Stimulated activated naive CD8-positive, alpha-beta T cell treated with anti-CD3 and anti-CD28 coated beads, Interleukin-15, amount 100 ng/mL, for 72 hours (primary cell): ENCODE measurements at places on chromosomes 5 and 9.
A peak's percentile ranks its signal among the peaks of the same experiment; 100 is the strongest.

GRCh38 chr9:133944746-133945135 is 47.4 kb downstream of the VAV2 start:
- DNase-seq: no peak

- no peak for DNase-seq
These were observed 114.3 kb upstream of the CDH18 start for GRCh38 chr5:20102293-20102692.

GRCh38 chr9:76690246-76690972 is 73.8 kb upstream of the PCA3 start:
- DNase-seq: no peak

GRCh38 chr5:117262572-117263131 is 688.0 kb upstream of the SEMA6A start:
- no peak for DNase-seq

GRCh38 chr5:53201746-53202145 is 92.2 kb upstream of the MOCS2 start:
- no peak for DNase-seq

GRCh38 chr5:138068742-138069600 is 14.9 kb upstream of the WNT8A start:
- DNase-seq: peak; percentile 65

GRCh38 chr5:142446131-142446959 is 121.5 kb upstream of the SPRY4 start:
- no peak for DNase-seq

DNA sequence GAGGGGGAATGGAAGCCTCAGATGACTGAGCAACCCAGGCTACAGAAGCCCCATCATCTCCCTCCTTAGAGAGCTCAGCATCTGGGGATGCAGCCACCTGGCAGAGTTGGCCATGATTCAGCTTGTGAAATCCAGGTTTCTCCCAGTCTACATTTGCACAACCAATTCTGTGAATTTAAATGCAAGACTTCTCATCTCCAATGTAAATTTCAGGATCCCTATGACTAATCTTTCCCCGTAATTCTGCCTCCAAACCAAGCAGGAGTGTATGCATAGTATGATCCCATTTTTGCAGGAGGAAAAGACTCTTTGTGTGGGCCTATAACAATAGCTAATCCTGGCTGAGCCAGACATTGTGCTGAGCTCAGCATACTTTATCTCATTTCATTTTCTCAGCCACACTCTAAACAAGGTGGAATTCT is 59.6 kb upstream of the IL17B start:
- DNase-seq: no peak

DNA sequence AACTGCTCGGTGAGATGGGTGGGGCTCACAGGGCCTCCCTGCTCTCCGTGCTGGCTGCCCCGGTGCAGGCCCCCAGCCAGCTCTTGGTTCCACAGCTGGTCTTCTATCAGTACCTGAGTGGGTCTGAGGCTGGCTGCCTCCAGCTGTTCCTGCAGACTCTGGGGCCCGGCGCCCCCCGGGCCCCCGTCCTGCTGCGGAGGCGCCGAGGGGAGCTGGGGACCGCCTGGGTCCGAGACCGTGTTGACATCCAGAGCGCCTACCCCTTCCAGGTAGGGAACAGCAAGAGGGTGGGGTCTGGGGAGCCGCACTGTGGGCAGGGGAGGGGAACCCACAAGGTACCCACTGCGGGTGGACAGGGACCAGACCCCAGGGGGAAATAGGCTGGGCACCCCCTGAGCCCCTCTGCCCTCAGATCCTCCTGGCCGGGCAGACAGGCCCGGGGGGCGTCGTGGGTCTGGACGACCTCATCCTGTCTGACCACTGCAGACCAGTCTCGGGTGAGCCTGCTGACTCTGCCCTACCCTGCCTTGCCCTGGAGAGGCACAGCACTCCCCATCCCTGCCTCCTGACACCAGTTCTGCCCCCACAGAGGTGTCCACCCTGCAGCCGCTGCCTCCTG is 2.8 kb downstream of the MAMDC4 start:
- DNase-seq: no peak

GRCh38 chr9:112719696-112720095 is 1.8 kb upstream of the INIP start:
- DNase-seq: no peak

DNA sequence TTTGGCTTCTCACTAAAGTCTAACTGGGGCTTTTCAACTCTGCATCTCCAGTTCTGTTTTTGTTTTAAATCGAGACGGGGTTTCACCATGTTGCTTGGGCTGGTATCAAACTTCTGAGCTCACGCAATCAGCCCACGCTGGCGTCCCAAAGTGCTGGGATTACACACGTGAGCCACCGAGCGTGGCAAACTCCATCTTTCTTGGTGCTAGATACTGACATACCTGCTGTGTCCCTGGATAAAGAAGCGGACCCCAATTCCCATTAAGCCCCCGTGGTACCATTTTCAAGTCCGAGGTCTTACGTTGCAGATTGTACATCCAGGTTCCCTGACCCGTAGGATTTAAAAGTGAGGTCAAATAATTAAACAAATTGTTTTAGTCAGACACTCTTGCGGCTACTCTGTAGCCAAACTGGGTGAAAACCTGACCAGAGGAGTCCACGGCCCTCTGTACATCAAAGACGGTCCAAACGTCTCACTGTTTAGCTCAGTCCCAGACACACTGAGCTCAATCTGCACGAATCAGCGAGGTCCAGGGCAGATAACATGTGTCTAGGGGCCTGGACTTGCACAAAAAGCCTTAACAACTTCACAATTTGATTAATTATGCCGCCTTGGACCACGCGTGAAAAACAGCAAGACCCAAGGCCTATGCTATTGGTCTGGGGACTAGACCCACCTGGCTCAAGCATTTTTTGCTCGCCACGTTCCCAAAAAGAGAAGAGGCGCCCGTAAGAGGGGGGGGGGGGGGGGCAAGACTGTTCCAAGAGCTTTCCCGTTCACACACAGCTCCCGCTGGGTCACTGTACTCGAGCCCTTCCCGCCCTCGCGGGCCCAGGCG is 727 bp upstream of the DNAJA1 start:
- DNase-seq: no peak

DNA sequence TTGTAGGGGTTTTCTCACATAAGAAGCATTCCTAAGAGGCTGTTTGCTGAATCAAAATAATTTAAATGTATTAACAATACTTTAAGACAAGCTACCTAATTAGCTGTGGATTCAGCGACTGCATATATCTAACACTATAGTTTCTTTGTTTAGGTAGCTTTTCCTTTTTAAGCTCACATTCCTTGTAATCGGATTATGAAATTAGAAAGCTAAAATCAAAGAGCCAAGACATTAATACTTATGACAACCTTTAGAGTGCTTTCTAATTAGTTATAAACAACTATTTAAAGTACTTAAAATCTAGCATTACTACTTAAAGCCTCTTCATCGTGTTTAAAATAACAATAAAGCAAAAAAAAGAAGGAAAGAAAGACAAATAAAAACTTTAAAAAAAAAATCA is 137.3 kb upstream of the RETREG1 start:
- no peak for DNase-seq

- no peak for DNase-seq
These were observed 161.7 kb upstream of the KLF9 start for GRCh38 chr9:70576116-70576515.

DNA sequence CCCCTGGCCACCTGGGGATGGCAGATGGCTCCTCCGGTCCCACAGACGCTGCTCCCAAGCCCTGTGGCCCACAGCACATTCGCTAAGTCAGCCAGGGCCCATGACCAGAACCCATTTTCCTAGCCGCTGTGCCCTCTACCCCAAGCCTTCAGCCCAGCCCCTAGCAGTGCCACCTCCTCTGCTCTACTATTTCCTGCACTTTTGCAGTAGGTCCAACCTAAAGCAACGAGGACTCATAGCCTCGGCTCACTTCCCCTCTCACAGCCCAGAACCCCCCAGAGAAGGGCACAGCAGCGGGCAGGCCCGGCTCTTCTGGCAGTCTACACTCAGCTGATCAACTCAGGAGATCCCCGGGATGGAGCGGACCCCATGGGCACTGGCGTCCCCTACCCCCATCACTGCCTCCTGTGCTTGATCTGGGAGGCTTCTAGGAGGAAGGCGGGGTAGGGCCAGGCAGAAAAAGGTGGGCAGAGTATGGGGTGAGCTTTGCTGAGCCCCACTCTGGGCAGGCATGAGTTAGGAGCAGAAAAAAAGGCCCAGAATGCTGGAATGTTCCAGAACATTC is 111.2 kb downstream of the ZNF354C start:
- no peak for DNase-seq

DNA sequence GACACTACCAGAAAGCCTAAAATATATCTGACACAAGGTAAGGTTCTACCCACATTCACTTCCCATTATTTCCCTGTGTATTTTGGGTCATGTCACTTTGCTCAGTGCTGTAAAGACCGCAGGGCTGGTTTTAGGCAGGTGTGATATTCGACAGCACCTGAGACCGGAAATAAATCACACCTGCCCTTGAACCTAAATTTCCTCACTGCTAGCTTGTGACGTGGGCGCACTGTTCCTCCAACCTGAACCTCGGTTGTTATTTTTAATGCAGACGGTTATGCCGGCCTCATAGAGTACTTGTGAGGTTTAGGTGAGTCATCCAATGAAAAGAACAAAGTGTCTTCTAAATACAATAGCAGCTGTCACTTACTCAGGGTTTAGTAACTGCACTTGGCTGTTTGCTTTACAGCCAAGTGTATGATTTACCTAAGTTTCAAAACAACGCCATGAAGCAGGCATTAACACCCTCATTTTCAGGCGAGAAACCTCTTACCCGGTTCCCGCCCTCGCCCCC is 20.7 kb upstream of the ZNF782 start:
- DNase-seq: peak; percentile 42

GRCh38 chr5:37900692-37901091 is 60.9 kb upstream of the GDNF start:
- DNase-seq: no peak

GRCh38 chr9:99000476-99001395 is 57.0 kb downstream of the COL15A1 start:
- DNase-seq: peak; percentile 54

DNA sequence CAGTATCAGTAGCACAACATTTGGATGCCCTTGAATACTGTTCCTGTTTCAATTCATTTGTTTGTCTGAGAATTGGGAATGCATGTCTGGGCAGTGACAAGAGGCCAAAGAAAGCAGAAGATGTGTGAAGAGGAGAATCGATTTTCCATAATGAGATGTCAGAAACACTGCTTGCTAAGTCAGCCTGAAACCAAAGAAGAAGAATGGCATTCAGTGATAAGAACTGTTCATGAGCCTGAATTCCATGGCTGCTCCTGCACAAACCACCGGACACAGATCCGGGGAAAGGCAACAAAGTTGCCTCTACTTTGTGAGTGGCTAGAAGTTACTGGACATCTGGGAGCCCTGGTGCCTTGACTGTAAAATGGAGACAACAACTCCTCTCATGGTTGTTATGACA is 207.2 kb upstream of the RASEF start:
- no peak for DNase-seq

GRCh38 chr5:113652161-113652560 is 138.7 kb downstream of the YTHDC2 start:
- DNase-seq: no peak

DNA sequence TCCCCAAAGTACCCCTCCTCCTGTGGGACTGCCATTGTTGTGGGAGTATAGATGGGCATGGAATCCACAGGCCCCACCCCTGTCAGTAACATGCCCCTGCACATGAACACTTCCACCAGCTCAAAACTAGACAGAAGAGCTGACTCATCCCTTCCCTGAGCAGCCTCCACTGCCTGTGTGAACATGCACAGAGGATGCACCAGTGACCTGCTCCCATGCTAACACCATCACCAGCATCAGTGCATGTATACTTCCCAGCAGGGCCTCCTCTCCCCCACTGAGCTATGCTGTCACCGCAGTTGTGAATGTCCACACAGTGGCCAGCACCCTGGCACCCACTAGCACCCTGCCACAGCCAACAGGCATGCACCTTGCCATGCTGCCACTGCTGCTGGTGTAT is 939.8 kb downstream of the EFNA5 start:
- no peak for DNase-seq

GRCh38 chr9:123410281-123410910 is 54.4 kb downstream of the CRB2 start:
- no peak for DNase-seq

GRCh38 chr5:87007737-87008136 is 259.9 kb upstream of the RASA1 start:
- no peak for DNase-seq

DNA sequence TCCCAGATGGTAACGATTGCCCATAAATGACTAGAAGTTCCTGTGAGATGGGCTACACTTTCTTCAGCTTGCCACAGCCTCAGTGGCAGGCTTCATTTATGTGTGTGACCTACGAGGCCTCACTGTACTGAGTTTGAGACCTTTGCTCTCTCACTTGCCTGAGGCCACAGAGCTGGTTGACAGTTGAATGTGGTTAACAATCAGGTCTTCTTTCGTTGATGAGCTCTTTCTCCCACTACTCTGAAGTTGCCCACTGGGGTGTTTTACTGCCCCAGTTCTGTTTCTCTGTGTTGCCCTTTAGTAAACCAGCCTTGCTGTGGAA is 70.5 kb downstream of the CYFIP2 start:
- DNase-seq: no peak

- no peak for DNase-seq
These were observed 1050.2 kb downstream of the CDH12 start for GRCh38 chr5:21802869-21803490.

DNA sequence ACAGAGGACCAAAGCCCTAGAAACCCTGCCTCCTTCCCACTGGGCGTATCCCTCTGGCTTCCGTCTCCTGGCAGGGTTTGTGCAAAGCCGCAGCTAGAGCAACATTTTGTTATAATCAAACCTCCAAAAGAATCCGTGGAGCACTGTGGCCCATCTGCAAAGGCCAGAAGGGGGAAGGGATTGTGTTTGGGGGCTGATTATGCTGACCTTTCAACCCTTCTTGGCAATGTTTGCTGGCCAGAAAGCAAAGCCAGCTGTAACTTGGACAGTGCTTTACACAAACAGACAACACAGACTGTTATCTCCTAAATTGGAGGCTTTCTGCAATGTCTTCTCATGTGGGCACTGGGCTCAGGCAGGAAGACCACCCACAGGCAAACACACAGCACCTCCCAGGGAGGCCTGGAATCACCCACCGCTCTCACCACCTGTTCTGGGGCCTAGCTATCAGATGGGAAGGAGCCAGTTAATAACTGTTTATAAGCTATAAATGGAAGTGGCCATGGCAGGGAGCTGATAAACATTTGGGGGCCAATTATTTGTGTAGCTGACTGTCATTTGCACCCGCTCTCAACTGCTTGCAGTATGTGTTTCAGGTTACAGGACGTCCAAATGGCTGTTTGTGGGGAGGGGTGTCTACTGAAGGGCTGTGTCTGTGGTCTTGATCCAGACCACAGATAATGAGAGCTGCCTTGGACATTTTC is 121.6 kb upstream of the ERCC6L2 start:
- no peak for DNase-seq

DNA sequence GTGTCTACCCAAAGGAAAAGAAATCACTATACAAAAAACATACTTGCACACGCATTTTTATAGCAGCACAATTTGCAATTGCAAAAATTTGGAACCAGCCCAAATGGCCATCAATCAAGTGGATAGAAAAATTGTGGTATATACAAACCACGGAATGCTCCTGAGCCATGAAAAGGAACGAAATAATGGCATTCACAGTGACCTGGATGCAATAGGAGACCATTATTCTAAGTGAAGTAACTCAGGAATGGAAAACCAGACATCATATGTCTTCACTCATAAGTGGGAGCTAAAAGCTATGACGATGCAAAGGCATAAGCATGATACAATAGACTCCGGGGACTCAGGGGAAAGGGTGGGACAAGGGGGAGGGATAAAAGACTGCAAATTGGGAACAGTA is 78.4 kb downstream of the ENC1 start:
- no peak for DNase-seq

GRCh38 chr9:20783057-20784038 is 99.3 kb downstream of the FOCAD start:
- DNase-seq: no peak
